ENCODE measurements at places on chromosomes 6 and 20. TPM values are rescaled to one million over a fixed set of nuclear protein-coding genes. Genes with fewer than 3 reads are reported as not detected.

The C6orf163 gene
- total RNA-seq = 2.9 TPM

The TPMT gene
- total RNA-seq = 8.6 TPM

The MYH7B gene
- 0.83 TPM for total RNA-seq

The KHDC1L gene
- not detected for total RNA-seq

The FRK gene
- total RNA-seq = 0.71 TPM

The CCN5 gene
- 5.0 TPM for total RNA-seq

The RING1 gene
- total RNA-seq = 13.2 TPM

The ENPP5 gene
- 0.49 TPM for total RNA-seq

The CGAS gene
- 5.8 TPM for total RNA-seq

The GLP1R gene
- total RNA-seq = 0.14 TPM

The FAM209B gene
- not detected for total RNA-seq

The ABCC10 gene
- 12.2 TPM for total RNA-seq

The CRISP3 gene
- not detected for total RNA-seq

DNA sequence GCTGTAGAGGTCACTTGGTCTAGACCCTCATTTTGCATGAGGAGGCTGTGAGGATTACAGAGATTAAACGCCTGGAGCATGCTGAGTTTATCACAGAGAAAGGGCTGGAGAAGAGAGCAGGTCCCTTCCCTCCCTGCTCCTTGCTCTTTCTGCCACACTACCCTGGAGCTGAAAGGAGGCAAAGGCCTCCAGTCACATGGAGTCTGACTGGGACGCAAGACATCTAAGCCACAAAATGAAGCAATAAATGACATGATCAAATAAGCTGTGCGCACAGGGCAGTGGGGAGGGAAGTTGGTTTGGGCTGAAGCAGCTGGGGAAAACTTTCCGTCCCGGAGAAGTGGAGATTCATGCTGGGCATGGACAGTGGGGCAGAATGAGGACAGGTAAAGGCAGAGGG is 33.3 kb downstream of the ATXN1 start:
- H3K36me3 ChIP-seq = no peaks in the 10 kb centered on the region
- peaks cover 80% of the 10 kb centered on the region for H3K4me1 ChIP-seq
- no peak for DNase-seq
- no peaks in the 10 kb centered on the region for H3K27me3 ChIP-seq
- no peak overlapping the region for H3K27ac ChIP-seq
- H3K4me3 ChIP-seq = no peak overlapping the region

- H3K27me3 ChIP-seq = no peaks in the 10 kb centered on the region
- no peaks in the 10 kb centered on the region for H3K4me1 ChIP-seq
- no peaks in the 10 kb centered on the region for H3K36me3 ChIP-seq
- peak; percentile 91 for DNase-seq
- H3K4me3 ChIP-seq = peak overlapping the region; percentile 89
These were observed 945 bp downstream of the PHF10 start for GRCh38 chr6:169723200-169723909.

DNA sequence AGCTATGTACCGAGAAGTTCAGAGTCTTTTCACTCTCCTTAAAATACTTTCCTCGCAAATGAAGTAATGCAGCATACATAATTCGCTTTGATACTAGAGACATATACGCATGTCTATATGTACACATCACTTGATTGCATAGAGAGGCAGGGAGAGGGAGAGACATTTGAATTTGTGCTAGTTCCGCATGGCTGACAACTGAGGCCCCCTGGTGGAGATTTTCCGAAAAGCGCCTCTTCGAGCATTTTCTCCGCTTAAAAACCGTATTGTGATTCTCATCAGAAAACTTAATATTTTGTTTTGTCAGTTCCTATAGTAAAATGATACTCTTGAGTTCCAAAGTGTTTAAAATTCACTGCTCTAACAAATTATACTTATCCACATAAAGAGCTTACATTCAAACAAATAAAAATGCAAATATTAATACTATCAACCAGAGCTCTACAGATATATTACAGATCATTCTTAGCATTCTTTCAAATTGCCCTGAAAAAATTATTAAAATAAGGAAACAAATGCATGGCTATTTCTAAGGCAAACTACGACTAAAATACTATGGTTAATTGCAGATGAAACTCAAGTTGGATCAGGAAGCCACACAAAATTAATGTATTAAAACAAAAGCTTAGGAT is 637 bp downstream of the MYLK4 start:
- H3K27me3 ChIP-seq = no peaks in the 10 kb centered on the region
- no peaks in the 10 kb centered on the region for H3K4me1 ChIP-seq
- H3K27ac ChIP-seq = no peak overlapping the region
- H3K36me3 ChIP-seq = no peaks in the 10 kb centered on the region
- H3K4me3 ChIP-seq = no peak overlapping the region

DNA sequence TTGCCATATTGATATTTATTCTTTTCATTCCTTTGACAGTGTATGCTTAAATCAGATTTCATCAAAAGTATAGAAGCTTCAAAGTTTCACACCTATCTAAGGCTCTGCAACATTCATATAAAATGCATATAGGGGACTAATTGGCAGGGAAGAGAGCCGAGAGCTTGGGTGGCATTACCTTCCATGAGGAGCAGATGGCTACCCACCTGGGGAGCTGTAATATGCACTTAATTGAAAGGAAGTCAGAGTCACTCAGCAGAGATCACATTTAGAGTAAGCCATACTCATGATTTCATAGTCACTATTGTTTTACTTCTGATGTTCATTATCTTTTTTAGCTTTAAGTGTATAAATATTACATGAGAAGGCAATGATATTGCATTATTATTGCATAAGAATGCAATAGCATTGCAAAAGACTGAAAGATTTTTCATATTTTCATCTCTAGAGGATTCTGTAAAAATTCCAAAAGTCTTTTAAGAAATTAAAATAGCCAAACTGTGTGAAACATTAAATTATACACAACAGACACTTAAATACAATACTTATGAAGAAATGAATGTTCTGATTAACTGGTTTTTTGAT is 1305.2 kb downstream of the EPHA7 start:
- no peaks in the 10 kb centered on the region for H3K36me3 ChIP-seq
- H3K27ac ChIP-seq = no peak overlapping the region
- no peak overlapping the region for H3K4me3 ChIP-seq
- no peak for DNase-seq
- no peaks in the 10 kb centered on the region for H3K27me3 ChIP-seq
- no peaks in the 10 kb centered on the region for H3K4me1 ChIP-seq

- no peak for DNase-seq
- H3K27ac ChIP-seq = no peak overlapping the region
- H3K4me3 ChIP-seq = no peak overlapping the region
- H3K27me3 ChIP-seq = no peaks in the 10 kb centered on the region
- no peaks in the 10 kb centered on the region for H3K4me1 ChIP-seq
These were observed 97.4 kb upstream of the JARID2 start for GRCh38 chr6:15148356-15148946.

GRCh38 chr6:37709250-37709931 is 11.7 kb upstream of the MDGA1 start:
- H3K27me3 ChIP-seq = no peaks in the 10 kb centered on the region
- no peak overlapping the region for H3K27ac ChIP-seq
- no peak overlapping the region for H3K4me3 ChIP-seq
- DNase-seq = no peak
- no peaks in the 10 kb centered on the region for H3K36me3 ChIP-seq

DNA sequence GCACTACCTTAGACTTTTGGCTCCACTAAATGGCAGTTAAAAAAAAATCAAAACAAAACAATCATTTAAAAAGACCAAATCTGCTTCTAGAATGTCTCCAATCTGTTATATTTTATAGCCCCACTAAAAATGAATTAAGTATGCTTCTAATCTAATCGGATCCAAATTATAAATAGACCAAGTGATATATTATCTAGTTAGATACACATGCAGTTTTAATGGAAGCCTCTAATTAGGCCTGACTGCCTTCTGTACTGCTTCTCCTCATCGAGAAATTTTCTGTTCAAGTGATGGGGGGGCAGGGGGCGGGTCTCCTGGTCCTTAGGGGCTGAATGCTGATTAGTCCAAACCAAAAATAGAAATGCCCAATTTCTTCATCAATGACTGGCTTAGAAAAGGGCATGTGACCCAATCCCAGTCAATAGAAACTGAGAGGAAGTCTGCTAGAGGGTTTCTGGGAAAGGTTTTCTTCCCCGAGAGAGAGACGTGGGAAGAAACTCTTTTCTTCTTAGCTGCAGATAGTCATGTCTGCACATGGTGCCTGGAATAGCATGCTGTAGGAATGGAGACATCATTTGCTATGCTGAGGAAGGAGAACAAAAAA is 6.9 kb downstream of the SESN1 start:
- peak overlapping the region; percentile 15 for H3K27ac ChIP-seq
- no peak overlapping the region for H3K4me3 ChIP-seq
- no peak for DNase-seq
- no peaks in the 10 kb centered on the region for H3K36me3 ChIP-seq
- H3K27me3 ChIP-seq = no peaks in the 10 kb centered on the region
- H3K4me1 ChIP-seq = peaks cover 52% of the 10 kb centered on the region

GRCh38 chr6:153150752-153151440 is 19.8 kb upstream of the RGS17 start:
- H3K4me1 ChIP-seq = no peaks in the 10 kb centered on the region
- H3K27me3 ChIP-seq = no peaks in the 10 kb centered on the region
- H3K4me3 ChIP-seq = no peak overlapping the region
- DNase-seq = no peak
- H3K27ac ChIP-seq = no peak overlapping the region

- no peaks in the 10 kb centered on the region for H3K4me1 ChIP-seq
- H3K27me3 ChIP-seq = no peaks in the 10 kb centered on the region
- DNase-seq = no peak
- no peak overlapping the region for H3K27ac ChIP-seq
- no peak overlapping the region for H3K4me3 ChIP-seq
- peaks cover 6% of the 10 kb centered on the region for H3K36me3 ChIP-seq
These were observed 4.5 kb downstream of the DPM1 start for GRCh38 chr20:50953821-50954220.

GRCh38 chr6:22068561-22069305 is 228.1 kb downstream of the PRL start:
- no peaks in the 10 kb centered on the region for H3K36me3 ChIP-seq
- H3K4me1 ChIP-seq = peaks cover 49% of the 10 kb centered on the region
- DNase-seq = no peak
- peak overlapping the region; percentile 13 for H3K27ac ChIP-seq

DNA sequence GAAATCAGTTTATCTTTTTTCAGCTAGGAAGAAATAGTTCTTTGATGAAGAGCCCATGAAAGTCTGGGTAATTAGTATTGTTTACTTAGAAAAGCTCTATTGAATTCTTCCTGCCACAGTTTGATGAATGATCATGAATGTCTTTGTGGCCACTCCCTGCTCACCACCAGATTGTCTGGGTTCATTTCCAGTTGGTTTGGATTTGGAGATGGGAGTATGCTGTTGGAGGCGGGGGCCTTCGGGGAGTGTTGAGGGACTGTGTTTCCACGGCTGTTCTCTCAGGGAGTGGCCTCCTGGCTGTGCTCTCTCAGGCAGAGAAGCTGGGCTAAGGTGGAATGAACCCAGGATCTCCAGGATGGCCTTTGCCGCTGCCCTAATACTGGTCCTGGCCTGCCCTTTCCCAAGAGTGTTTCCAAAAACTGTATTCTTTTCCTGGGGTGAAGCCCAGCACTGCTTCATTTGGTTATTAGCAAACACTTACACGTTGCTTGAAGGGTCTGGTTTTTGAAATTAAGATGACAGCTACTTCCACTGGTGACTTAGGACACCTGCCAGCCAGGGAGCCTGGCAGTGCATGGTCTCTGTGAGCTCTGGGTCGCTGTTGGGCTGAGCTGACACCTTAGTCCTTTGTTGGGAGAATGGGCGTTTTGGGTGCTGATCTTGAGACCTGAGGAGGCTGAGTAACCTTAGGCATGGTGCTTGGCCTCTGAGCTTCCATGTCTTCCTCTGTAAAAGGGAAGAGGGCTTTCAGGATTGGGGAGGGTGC is 23.2 kb downstream of the PRPF6 start:
- no peaks in the 10 kb centered on the region for H3K4me1 ChIP-seq
- peaks cover 53% of the 10 kb centered on the region for H3K36me3 ChIP-seq
- no peaks in the 10 kb centered on the region for H3K27me3 ChIP-seq
- no peak for DNase-seq
- H3K4me3 ChIP-seq = no peak overlapping the region

DNA sequence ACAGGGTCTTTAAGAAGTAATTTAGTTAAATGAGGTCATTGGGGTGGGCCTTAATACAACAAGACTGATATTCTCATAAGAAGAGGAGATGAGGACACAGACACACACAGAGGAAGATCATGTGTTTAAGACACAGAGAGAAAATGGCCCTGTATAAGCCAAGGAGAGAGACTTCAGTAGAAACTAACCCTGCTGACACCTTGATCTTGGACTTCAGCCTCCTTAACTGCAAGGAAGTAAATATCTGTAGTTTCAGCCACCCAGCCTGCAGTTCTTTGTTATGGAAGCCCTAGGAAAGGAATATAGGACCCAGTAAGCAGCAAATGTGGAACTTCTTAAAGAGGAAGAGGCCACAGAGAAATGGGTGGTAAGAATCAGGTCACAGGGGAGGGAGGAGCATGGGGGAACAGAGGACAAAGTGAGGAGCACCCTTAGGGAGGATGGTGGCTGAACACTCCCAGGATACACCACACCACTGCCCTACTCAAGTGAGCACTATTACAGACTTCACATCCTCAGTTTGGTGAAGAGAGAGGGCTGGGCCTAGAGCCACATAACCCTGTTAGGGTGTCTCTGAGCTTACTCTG is 762 bp downstream of the SIRPB1 start:
- no peaks in the 10 kb centered on the region for H3K36me3 ChIP-seq
- DNase-seq = no peak
- H3K4me3 ChIP-seq = no peak overlapping the region
- no peak overlapping the region for H3K27ac ChIP-seq
- no peaks in the 10 kb centered on the region for H3K27me3 ChIP-seq
- no peaks in the 10 kb centered on the region for H3K4me1 ChIP-seq

DNA sequence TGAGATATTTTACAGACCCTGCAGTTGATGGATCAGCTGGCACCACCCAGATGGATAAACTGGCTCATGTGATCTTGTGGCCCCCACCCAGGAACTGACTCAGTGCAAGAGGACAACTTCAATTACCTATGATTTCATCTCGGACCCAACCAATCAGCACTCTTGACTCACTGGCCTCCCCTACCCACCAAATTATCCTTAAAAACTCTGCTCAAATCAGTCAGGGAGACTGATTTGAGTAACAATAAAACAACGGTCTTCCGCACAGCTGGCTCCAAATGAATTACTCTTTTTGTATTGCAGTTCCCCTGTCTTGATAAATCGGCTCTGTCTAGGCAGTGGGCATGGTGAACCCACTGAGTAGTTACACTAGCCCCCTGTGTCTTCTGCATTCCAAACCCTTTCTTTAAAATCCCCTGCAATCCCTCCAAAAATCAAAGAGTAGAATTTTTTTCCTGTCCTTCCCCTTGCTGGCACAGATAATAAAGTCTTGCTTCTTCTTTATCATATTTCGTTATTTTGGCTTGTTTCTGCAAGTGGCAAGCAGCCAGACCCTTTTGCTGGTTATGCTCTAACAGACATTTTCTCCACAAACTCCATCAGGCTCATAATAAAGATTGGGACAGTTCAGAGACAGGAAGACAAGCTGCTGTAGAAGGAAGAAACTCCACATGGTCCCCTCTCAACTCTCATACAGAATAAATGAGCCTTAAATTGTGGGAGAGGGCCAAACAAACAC is 48.3 kb downstream of the OR2B6 start:
- DNase-seq = no peak
- no peak overlapping the region for H3K4me3 ChIP-seq
- no peaks in the 10 kb centered on the region for H3K27me3 ChIP-seq
- no peak overlapping the region for H3K27ac ChIP-seq

GRCh38 chr20:50628332-50628731 is 63.0 kb downstream of the RIPOR3 start:
- no peaks in the 10 kb centered on the region for H3K36me3 ChIP-seq
- H3K4me3 ChIP-seq = no peak overlapping the region
- no peaks in the 10 kb centered on the region for H3K27me3 ChIP-seq
- peaks cover 11% of the 10 kb centered on the region for H3K4me1 ChIP-seq
- DNase-seq = no peak

GRCh38 chr6:108294297-108294726 is 542 bp upstream of the AFG1L start:
- H3K36me3 ChIP-seq = no peaks in the 10 kb centered on the region
- H3K4me1 ChIP-seq = no peaks in the 10 kb centered on the region
- H3K27ac ChIP-seq = peak overlapping the region; percentile 86
